ENCODE measurements at places on chromosomes 4 and X. TPM values are rescaled to one million over a fixed set of nuclear protein-coding genes. Genes with fewer than 3 reads are reported as not detected.

DNA sequence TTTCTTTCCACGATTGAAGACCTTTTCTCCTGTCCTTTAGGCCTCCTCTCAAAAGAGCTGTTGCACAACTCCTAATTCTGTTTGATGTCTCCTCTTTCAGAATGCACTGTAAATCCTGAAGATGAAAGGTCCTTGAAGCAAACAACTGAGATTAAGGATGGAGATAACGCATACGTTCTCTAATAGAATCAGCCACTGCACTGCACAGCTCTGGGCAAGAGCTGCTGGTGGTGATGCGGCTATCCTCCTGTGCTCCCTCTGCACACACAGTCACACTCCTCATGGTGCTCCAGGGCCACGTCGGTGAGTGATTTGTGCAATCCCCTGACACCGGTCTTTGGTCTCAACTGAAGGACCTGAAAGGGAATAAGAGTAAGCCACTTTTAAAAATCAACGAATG, 208.7 kb downstream of the PDGFC start:
- H3K27ac ChIP-seq: no peak overlapping the region
- H3K27me3 ChIP-seq: no peaks in the 10 kb centered on the region
- H3K4me3 ChIP-seq: no peak overlapping the region
- no peaks in the 10 kb centered on the region for H3K36me3 ChIP-seq

- no peak overlapping the region for H3K27ac ChIP-seq
- H3K27me3 ChIP-seq: no peaks in the 10 kb centered on the region
- DNase-seq: no peak
- H3K4me1 ChIP-seq: no peaks in the 10 kb centered on the region
- H3K4me3 ChIP-seq: no peak overlapping the region
Measured at GRCh38 chrX:138345801-138346200, 365.7 kb downstream of the FGF13 start.

GRCh38 chr4:154044742-154045485, 256.0 kb upstream of the SFRP2 start:
- no peaks in the 10 kb centered on the region for H3K4me1 ChIP-seq
- DNase-seq: no peak
- H3K4me3 ChIP-seq: no peak overlapping the region
- H3K36me3 ChIP-seq: no peaks in the 10 kb centered on the region
- H3K27ac ChIP-seq: no peak overlapping the region
- H3K27me3 ChIP-seq: no peaks in the 10 kb centered on the region

- no peaks in the 10 kb centered on the region for H3K4me1 ChIP-seq
- no peak overlapping the region for H3K4me3 ChIP-seq
- no peaks in the 10 kb centered on the region for H3K36me3 ChIP-seq
- H3K27ac ChIP-seq: no peak overlapping the region
- no peaks in the 10 kb centered on the region for H3K27me3 ChIP-seq
- no peak for DNase-seq
Measured at GRCh38 chr4:70849291-70849690, 9.6 kb upstream of the GRSF1 start.

GRCh38 chr4:173545440-173545839, 15.4 kb upstream of the HAND2 start:
- no peak overlapping the region for H3K4me3 ChIP-seq
- no peaks in the 10 kb centered on the region for H3K4me1 ChIP-seq
- no peak overlapping the region for H3K27ac ChIP-seq
- no peaks in the 10 kb centered on the region for H3K36me3 ChIP-seq

- no peak for DNase-seq
- no peaks in the 10 kb centered on the region for H3K36me3 ChIP-seq
- H3K27ac ChIP-seq: no peak overlapping the region
- peaks cover 4% of the 10 kb centered on the region for H3K4me1 ChIP-seq
- H3K4me3 ChIP-seq: no peak overlapping the region
Measured at GRCh38 chrX:47817421-47817820, 19.3 kb upstream of the ZNF81 start.

GRCh38 chr4:139552517-139553307, 3.3 kb downstream of the SETD7 start:
- DNase-seq: peak; percentile 24
- H3K27ac ChIP-seq: peak overlapping the region; percentile 59
- H3K36me3 ChIP-seq: no peaks in the 10 kb centered on the region
- peaks cover 74% of the 10 kb centered on the region for H3K4me1 ChIP-seq
- H3K4me3 ChIP-seq: no peak overlapping the region

DNA sequence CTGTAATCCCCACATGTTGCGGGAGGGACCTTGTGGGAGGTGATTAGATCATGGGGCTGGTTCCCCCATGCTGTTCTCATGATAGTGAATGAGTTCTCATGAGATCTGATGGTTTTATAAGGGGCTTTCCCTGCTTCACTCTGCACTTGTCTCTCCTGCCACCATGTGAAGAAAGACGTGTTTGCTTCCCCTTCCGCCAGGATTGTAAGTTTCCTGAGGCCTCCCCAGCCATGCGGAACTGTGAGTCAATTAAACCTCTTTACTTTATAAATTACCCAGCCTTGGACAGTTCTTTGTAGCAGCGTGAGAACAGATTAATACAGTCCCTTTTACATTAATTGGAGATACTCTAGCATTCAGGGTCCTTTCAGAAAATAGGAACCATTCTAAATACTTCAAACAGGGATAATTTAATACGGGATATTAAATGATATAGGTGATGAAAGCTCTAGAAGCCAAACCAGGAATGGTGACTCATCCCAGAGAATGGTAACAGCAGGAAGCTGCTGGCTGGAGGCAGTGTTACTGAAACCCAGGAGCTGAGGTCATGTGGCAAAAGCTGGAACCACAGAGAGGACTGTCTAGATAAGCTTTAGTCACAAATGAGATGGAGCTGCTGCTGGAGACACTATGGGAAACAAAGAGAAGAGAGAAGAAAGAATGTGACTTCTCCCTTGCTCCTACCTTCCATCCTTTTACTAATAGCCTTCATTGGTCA, 57.3 kb downstream of the GSTCD start:
- H3K36me3 ChIP-seq: no peaks in the 10 kb centered on the region
- no peaks in the 10 kb centered on the region for H3K4me1 ChIP-seq
- no peak overlapping the region for H3K4me3 ChIP-seq
- no peak overlapping the region for H3K27ac ChIP-seq
- DNase-seq: no peak

GRCh38 chr4:177237291-177237690, 72.4 kb upstream of the NEIL3 start:
- H3K27me3 ChIP-seq: no peaks in the 10 kb centered on the region
- DNase-seq: no peak
- no peak overlapping the region for H3K27ac ChIP-seq
- H3K36me3 ChIP-seq: no peaks in the 10 kb centered on the region
- H3K4me1 ChIP-seq: no peaks in the 10 kb centered on the region

- peak overlapping the region; percentile 32 for H3K27ac ChIP-seq
- no peak overlapping the region for H3K4me3 ChIP-seq
- peak; percentile 81 for DNase-seq
- H3K27me3 ChIP-seq: no peaks in the 10 kb centered on the region
- no peaks in the 10 kb centered on the region for H3K36me3 ChIP-seq
Measured at GRCh38 chr4:108830509-108831244, 67.8 kb upstream of the ETNPPL start.

FAM184B gene
- not detected for total RNA-seq

MCF2 gene
- 0.06 TPM for total RNA-seq

MTHFD2L gene
- total RNA-seq: 10.7 TPM

PABPC1L2A gene
- total RNA-seq: not detected
